ENCODE measurements at places on chromosomes 7 and 10.

DNA sequence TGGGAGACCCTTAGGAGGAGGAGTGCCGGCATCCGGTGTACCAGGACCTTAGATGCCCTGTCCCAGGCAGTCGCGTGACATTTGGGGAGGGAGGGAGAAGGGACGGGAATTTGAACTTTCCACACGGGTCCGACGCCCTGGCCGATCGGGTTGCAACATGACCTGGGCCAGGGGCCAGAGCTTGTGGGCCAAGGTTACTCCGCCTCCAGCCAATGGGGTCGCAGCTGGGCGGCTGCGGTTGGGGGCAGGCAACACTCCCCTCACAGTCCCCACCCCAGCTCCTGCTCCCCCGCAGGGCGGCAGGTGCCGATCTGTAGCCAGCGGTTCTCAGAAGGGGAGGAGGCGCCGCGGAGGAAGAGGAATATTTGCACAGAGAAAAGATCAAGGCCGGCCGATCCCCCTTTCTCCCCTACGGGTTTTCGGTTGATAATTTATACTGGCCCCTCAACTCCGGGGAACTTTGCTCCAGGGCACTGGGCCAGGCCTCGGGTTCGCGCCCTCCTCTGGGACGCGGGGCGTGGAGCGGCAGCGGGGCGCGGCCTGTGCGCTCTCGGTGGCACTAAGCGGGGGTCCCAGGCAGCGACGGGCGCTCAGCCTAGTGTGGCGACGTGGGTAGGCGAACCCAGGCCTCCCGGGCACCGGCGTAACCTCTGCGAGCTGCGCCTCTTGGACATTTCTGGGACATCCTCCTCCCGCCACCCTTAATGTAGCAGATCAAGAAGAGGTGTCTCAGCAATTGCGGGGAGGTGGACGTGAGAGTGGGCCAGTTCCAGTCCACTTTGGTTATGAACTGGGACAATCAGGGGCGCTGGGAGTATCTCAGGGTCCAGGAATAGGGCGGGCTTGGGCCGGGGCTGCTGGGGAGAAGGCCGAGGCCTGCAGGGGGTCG is 1.2 kb downstream of the MLXIPL start:
- DNase-seq = peak; percentile 48

DNA sequence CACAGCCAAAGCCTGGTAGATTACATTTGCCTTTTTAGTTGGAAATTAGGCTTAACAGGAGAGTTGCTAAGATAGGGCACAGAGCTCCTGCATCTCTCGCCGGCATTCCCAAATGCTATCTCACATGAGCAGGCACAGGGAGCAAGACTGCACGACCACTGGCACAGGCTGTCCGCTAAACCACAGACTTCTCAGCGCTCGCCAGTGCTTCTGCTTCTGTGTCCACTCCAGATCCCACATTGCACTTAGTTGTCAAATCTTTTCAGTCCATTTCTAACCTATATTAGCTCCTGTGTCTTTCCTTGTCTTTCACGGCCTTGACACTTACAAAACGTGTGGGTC is 138.9 kb downstream of the EGFR start:
- no peak for DNase-seq

- no peak for DNase-seq
Measured at GRCh38 chr10:86840498-86840897, 84.1 kb downstream of the BMPR1A start.

- DNase-seq = no peak
Measured at GRCh38 chr7:11252705-11253272, 279.1 kb downstream of the PHF14 start.

- no peak for DNase-seq
Measured at GRCh38 chr7:1572111-1572822, 2.4 kb upstream of the PSMG3 start.

- no peak for DNase-seq
Measured at GRCh38 chr10:21161647-21162046, 264.5 kb upstream of the NEBL start.

GRCh38 chr7:132732321-132732865 is 156.1 kb upstream of the PLXNA4 start:
- no peak for DNase-seq

Measured in left ventricle myocardium inferior (tissue), 1 donor.